ENCODE measurements at places on chromosomes 2 and 18.

- peak; percentile 2 for DNase-seq
Observed at GRCh38 chr2:169452080-169452479, 27.2 kb upstream of the BBS5 start.

GRCh38 chr18:7741640-7742039, 174.5 kb downstream of the PTPRM start:
- DNase-seq = no peak

- DNase-seq = no peak
Observed at GRCh38 chr2:176664478-176664877, 395.2 kb downstream of the MTX2 start.

DNA sequence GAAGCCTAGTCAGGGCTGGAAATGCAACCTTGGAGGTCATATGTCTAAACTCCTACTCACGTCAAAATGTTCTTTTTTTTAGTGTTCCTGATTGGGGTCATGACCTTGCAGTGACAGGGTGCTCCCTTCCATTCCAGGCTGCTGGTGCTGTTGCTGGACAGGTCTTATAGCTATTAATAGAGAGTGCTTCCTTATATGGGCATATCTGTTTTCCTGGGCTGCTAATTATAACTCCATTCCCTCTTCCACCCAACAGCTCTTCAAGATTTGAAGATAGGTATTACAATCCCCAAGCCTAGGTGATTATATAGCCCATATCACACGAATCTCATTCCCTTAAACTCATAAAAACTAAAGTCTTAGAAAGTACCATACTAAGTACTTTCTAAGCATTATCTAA, 12.6 kb downstream of the HOXD3 start:
- DNase-seq = no peak

Data from GM19239 (cell line).